GM23248 (cell line): ENCODE measurements at places on chromosomes 12 and 14.

DNA sequence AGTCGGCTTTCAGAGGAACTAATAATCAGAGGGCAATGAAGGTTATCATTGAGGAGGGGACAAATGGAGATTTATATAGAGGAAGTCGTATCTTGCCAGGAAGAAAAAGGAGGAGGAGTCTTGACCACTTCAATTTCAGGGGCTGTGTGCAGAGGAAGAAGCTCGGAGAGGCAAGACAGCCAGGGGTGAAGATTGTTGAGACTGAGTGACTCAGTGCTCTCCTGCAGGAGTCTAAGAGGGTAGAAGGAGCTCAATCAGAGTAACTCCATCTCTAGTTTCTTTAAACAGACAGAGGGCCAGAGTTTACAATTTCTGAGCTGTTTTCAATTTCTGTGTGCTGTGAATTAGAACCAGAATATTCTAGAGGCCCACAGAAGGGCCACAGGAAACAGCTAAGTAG, 439.3 kb upstream of the PRICKLE1 start:
- peak; percentile 21 for DNase-seq

GRCh38 chr14:93010130-93010499, 87.2 kb downstream of the CHGA start:
- no peak for DNase-seq

GRCh38 chr12:4273652-4274395, at the start of gene CCND2:
Gene CCND2, plus strand, starts transcription at chr12:4273762. Its CDS starts 279 bp downstream, at chr12:4274041.
- DNase-seq = peak; percentile 70

GRCh38 chr14:95088665-95089064, 68.7 kb downstream of the DICER1 start:
- DNase-seq = no peak
